A549 treated with ZK216348 at 1 μM for 4 hours (cell line): ENCODE measurements at places on chromosomes 12 and 14. TPM values are rescaled to one million over a fixed set of nuclear protein-coding genes. Genes with fewer than 3 reads are reported as not detected.

KIF26A gene
- 1.3 to 4.6 TPM (median 4.2 TPM) in 5 replicates for total RNA-seq

CACNA1C gene
- 0.09 to 0.11 TPM in 2 of 5 replicates, not detected in the others for total RNA-seq

ARMH4 gene
- total RNA-seq: 0.53 to 1.1 TPM (median 0.62 TPM) in 5 replicates

OVCH1 gene
- total RNA-seq: not detected in 5 replicates

GNG2 gene
- 2.6 to 4.4 TPM (median 3.2 TPM) in 5 replicates for total RNA-seq

CLEC1A gene
- not detected in 5 replicates for total RNA-seq

TAS2R42 gene
- total RNA-seq: not detected in 5 replicates

RNASE1 gene
- 0.19 to 0.33 TPM (median 0.27 TPM) in 3 of 5 replicates, not detected in the others for total RNA-seq

IL31 gene
- not detected in 5 replicates for total RNA-seq

C12orf54 gene
- total RNA-seq: not detected in 5 replicates

MORN3 gene
- total RNA-seq: 0.11 to 0.33 TPM (median 0.15 TPM) in 4 of 5 replicates, not detected in the other

GPR162 gene
- total RNA-seq: 0.39 to 0.87 TPM (median 0.56 TPM) in 5 replicates

AICDA gene
- 0.12 to 0.31 TPM (median 0.22 TPM) in 4 of 5 replicates, not detected in the other for total RNA-seq

CACNA2D4 gene
- not detected in 5 replicates for total RNA-seq

HOXC9 gene
- 13.2 to 16.3 TPM (median 15.3 TPM) in 5 replicates for total RNA-seq

NEUROD4 gene
- not detected in 5 replicates for total RNA-seq

MYF6 gene
- not detected in 5 replicates for total RNA-seq

TESPA1 gene
- not detected in 5 replicates for total RNA-seq

SYT10 gene
- not detected in 5 replicates for total RNA-seq

ATG101 gene
- 63.3 to 103 TPM (median 101 TPM) in 5 replicates for total RNA-seq

MANSC1 gene
- total RNA-seq: 3.6 to 4.3 TPM (median 3.7 TPM) in 5 replicates

RERG gene
- total RNA-seq: 0.17 to 0.44 TPM (median 0.26 TPM) in 5 replicates

LALBA gene
- total RNA-seq: not detected in 5 replicates

NUAK1 gene
- total RNA-seq: 7.2 to 8.8 TPM (median 8.5 TPM) in 5 replicates

B4GALNT3 gene
- 0.34 to 1.0 TPM (median 0.69 TPM) in 5 replicates for total RNA-seq

GPHN gene
- total RNA-seq: 11.8 to 20.0 TPM (median 12.2 TPM) in 5 replicates

RBP5 gene
- total RNA-seq: not detected in 5 replicates

PTCSC3 gene
- not detected in 5 replicates for total RNA-seq

PTGER2 gene
- 1.7 to 2.9 TPM (median 2.5 TPM) in 5 replicates for total RNA-seq
